HCT116 (cell line): ENCODE measurements at places on chromosomes 1 and 21. TPM values are rescaled to one million over a fixed set of nuclear protein-coding genes. Genes with fewer than 3 reads are reported as not detected.

DNA sequence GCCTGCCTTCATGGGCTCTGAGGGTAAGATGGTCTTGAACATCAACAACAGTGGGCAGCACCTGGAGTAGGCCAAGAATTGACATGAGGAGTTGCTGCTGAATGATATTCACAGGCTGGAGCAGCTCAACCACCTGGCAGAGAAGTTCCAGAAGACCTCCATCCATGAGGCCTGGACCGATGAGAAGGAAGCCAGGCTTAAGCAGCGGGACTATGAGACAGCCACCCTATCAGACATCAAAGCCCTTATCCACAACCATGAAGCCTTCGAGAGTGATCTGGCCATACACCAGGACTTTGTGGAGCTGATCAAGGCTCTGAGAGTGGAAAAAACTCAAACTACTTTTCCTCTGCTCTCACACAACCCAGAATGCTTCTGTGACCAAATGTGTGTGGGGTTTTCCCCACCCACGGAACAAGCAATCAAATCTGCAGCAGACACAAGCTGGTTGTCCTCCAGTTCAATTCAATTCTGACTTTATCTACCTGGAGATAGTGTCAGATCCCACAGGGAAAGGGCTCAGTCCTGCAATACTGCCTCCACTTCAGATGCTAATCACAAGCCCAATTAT is 12.1 kb upstream of the EPHA10 start:
- no peak for DNase-seq

DNA sequence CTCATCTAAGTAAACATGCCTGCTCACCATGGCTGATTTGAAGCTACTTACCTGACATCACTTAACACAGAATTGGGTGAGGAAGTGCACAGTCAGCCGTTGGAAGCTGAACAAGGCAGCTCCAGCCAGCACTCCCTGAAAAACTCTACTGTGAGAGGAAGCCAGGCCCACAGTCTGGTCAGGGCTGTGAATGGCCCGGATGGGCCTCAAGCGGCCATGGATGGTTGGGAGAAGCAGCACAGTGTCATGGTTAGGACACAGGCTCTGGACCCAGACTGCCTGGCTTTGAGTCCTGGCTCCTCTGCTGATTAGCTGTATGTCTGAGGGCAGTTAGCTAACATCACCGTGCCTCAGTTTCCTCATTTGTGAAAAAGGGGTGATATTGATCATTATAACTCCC is 267.8 kb downstream of the GRIK3 start:
- DNase-seq, result no peak

The FMO5 gene
- 0.27 TPM for total RNA-seq

DNA sequence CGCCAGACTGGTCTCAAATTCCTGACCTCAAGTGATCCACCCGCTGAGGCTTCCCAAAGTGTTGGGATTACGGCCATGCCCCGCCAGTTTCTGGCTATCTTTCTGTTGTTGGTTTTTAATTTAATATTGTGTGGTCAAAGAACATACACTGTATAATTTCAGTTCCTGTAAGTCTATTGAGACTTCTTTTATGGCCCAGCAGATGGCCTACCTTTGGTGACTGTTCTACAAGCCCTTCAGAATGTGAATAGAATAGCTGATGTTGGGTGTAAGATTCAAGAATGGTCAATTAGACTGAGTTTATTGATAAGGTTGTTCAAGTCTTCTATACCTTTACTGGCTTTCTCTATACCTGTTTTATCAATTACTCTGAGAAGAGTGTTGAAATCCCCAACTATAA is 10.7 kb downstream of the HES2 start:
- DNase-seq, result no peak

The FHAD1 gene
- 3.5 TPM for total RNA-seq

The CHIT1 gene
- total RNA-seq, result not detected

GRCh38 chr1:22279735-22280134 is 136.8 kb upstream of the WNT4 start:
- no peak for DNase-seq

GRCh38 chr1:192550922-192551534 is 24.5 kb upstream of the RGS1 start:
- peak; percentile 16 for DNase-seq

GRCh38 chr21:36516281-36516680 is 36.4 kb upstream of the CLDN14 start:
- DNase-seq, result no peak

GRCh38 chr1:9890224-9890731 is 19.8 kb downstream of the CTNNBIP1 start:
- peak; percentile 87 for DNase-seq

DNA sequence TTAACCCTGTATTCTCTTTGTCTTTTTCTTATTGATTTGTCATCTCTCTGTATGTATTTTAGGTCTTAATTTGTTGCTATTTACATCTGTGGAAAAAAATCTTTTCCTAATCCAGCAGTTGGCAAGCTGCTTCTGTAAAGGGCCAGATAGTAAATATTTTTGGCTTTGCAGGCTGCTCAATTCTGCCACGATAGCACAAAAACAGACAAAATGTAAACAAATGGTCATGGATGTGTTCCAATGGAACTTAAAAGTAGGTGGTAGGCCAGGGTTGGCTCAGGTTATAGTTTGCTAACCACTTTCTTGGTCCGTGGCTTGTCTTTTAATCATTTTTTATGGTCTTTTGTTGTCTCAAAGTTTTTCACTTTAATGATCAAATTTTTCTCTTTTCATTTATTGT is 371.8 kb downstream of the HHAT start:
- no peak for DNase-seq

The LRRC71 gene
- not detected for total RNA-seq

DNA sequence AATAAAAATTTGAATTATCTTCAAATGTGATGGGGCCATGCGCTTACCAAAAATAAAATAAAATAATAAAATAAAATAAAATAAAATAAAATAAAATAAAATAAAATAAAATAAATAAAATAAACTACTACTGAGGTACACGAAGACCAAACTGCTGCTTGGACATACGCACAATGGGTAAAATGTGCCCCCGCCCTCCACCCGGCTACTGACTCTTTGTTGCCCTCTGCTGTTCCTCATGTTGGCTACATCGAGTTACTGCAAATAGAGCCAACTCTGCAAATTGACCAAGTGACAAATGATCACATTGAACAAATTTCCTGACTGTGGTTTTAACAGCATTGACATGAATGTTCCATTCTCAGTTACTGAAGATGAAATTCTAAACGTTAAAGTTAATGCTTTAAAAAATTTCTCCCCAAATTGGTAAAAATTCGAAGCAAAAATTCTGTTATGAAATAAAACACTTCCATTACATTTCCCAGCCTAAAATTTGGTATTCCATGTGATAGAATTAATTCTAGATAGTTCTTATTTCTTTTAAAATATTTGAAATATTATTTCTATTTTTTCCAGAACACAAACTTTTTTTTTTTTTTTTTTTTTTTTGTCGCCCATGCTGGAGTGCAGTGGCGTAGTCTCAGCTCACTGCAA is 18.8 kb upstream of the MAP1LC3C start:
- peak; percentile 41 for DNase-seq

The REG4 gene
- total RNA-seq, result not detected

The PHLDA3 gene
- 22.1 TPM for total RNA-seq

GRCh38 chr21:33231526-33231925 is 1.8 kb downstream of the IFNAR2 start:
- DNase-seq, result no peak

The HCRTR1 gene
- not detected for total RNA-seq
